GM19239 (cell line): ENCODE measurements at places on chromosomes 7 and 10.

- no peak for DNase-seq
Measured at GRCh38 chr7:83415840-83416239, 233.1 kb downstream of the SEMA3E start.

- no peak for DNase-seq
Measured at GRCh38 chr10:133393401-133394063, 425 bp upstream of the MTG1 start.

- no peak for DNase-seq
Measured at GRCh38 chr10:104642658-104643302, 1.7 kb downstream of the SORCS3 start.

DNA sequence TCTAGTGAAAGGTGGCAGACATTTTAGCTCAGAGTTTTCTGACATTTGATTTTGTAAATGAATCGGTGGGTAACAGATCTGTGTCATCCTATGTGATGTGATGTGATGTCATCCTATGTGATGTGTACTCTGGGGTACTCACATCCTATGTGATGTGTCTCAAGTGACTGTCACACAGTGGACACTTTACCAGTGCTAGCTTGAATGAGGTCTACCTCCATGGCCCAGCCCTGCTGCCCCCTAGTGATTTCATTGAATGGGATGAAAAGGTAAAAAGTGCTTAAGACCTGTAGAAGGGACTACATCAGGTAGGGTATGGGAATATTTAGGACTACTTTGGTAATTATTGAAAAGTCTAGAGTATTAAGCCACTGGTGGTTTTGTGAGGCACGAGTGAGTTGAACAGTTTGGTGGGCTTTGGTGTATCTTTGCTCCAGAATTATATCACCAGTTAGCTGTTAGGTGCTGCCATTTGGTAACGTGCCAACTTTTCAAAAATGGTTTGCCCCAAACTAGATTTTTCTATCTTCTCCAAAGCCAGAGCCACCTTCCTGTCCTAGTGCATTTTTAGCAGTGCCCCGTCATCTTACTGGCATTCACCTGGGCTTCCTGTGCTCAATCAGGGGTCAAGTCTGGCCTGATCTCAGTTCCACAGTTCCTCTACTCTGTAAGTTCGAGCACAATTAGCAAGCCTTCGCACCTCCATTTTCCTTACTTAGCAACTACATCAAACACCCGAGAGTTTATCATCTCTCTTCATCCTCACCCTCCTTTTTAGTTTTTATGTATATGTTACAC lies 9.7 kb downstream of the EIF4H start:
- DNase-seq: no peak

DNA sequence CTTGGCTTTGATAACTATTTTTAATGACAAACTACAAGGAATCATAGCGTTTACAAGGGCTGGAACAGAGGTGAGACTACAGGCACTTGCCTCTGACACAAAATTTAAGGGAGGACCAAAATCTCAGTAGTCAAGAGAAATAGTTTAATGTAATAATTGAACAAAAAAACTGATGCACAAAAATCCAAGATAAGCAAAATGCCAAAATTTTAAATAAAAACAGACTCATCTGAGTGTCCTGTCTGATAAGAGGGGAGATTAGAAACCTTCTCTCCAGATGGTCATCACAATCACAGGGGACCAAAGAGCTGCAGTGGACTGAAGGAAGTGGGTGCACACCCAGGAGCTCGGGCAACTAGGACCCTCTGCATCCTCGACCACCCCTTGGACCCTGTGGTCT lies 70.5 kb downstream of the PARD3 start:
- no peak for DNase-seq

DNA sequence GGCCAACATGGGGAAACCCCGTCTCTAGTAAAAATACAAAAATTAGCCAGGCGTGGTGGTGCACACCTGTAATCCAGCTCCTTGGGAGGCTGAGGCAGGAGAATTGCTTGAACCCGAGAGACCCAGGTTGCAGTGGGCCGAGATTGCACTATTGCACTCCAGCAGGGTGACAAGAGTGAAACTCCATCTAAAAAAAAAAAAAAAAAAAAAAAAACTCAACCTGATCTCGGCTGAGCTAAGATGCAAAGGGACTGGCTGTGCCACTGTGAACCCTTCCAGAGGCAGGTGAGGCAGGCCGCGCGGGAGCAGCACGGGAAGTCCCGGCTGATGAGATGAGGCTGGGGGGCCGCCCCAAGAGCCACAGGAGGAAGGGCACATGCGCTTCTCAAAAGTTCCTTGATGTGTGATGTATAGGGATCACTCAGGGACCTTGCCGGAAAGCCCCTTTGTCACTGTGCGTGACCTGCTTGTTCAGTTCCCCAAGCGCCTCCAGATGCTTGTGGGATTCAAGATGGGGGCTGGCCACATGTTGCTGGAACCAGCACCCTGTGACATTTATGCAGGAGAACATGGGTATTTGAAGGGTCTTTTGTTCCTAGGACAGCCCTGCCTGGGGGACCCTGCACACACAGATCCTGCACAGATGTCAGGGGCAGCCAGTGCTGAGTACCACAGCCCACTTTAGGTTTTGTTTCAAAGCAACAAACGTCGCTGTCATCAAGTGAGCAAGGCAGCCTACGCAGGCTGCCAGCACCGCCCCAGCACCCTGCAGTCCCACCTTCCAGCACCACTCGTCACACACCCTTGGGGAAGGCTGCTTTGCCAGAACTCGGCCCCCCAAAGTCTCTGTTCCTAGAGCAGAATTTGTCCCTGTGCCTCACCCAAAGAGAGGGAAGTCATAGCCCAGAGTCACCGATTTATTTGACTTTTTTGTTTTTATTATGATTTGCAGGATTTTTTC lies 74.8 kb upstream of the SH2B2 start:
- DNase-seq: peak; percentile 24

- DNase-seq: peak; percentile 9
Measured at GRCh38 chr10:77004917-77005564, 632.6 kb downstream of the KCNMA1 start.

GRCh38 chr7:141710301-141710700 lies 2.1 kb downstream of the WEE2 start:
- DNase-seq: no peak

- no peak for DNase-seq
Measured at GRCh38 chr7:157441023-157441399, 104.2 kb downstream of the DNAJB6 start.

GRCh38 chr10:71762324-71762723 lies 11.0 kb downstream of the VSIR start:
- DNase-seq: no peak

GRCh38 chr10:125002423-125003145 lies 60.7 kb downstream of the ZRANB1 start:
- no peak for DNase-seq

GRCh38 chr10:73017955-73018480 lies 63.4 kb upstream of the PLA2G12B start:
- no peak for DNase-seq

DNA sequence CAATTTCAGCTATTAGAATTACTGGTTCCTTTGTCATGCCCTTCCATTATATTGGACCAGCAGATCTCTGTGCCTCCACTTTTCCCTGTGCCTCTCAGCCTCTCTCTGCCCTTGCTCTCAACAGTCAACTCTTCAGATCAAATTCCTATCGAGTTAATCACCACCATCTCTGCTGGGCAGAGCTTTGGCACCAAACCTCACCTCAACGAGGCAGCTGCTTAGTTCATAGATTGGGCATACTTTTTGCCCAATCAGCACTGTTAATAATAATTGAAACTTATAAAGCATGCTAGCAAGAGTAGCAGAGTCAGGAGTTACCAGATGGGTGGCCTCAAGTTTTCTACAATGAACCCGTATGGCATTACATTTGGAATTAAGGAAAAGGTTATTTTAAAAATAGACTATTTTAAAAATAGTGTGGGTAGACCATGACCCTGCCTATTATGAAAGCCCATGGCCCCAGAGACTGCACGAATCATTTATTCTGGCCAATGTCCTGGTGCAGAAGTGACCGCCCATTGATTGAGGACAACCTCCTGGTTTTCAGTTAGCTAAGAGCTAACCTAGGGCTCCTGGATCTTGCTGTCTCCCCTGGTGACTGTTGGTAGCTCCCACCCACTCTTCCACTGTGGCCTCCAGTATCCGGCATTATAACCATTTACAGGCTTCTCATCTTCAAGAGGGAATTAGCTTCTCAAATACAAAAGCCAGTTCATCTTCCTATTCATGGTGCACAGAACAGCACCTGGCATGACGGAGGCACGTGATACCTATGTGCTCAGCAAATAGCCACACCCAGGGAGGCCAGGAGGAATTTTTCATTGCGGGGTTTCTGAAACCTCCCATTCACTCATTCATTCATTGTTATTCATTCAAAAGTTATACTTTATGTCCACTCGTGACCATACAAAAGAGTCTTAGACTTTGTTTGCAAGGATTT lies 265.4 kb downstream of the INHBA start:
- no peak for DNase-seq

DNA sequence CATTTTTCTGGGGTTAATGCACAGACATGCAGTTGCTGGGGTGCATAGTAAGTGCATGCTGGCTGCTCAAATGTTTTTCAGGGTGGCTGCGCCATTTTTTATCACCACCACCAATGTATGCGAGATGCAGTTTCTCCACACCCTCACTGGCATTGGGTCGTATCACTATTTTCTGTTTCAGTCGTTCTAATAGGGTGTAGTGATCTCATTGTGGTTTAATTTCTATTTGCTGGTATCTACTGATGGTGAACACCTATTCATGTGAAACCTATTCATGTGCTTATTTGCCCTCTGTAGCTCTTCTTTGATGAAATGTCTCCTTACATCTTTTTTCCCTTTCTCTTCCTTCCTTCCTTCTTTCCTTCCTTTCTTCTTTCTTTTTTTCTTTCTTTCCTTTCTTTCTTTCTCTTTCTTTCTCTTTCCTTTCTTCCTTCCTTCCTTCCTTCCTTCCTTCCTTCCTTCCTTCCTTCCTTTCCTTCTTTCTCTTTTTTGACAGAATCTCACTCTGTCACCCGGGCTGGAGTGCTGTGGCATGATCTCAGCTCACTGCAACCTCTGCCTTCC lies 84.3 kb downstream of the ELFN1 start:
- DNase-seq: no peak

GRCh38 chr7:97022491-97023306 lies 1.9 kb downstream of the DLX5 start:
- DNase-seq: no peak

DNA sequence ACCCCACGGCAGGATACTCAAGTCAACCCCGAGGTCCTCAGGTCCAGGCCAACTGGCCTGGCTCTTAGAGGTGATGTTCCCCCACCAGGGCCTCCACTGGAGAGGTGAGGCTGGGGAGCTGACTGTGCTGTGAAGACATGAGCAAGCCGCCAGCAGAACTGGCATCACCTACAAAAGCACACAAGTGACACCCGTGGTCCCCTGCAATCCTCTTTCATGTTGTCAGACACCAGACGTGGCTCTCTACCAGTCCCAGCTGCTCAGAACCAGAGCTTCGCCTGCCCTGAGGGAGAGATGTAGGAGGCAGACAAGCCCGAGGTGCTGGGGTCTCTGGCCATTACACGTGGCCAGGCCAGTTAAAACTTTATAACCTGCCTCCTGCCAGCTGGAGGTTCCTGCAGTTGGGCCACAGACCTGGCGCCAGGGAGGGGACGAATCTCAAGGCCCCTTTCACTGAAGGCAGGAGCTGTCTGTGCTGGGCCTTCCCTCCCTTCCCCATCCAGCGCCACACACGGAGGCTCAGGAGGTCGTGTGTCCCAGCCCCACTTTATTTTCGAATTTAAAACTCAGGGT lies 2.2 kb downstream of the COMTD1 start:
- no peak for DNase-seq
